Kidney tubule cell (primary cell): ENCODE measurements at places on chromosomes 6 and 20.

- no peak for DNase-seq
These were observed 172.6 kb upstream of the BMP5 start for GRCh38 chr6:56047931-56048540.

DNA sequence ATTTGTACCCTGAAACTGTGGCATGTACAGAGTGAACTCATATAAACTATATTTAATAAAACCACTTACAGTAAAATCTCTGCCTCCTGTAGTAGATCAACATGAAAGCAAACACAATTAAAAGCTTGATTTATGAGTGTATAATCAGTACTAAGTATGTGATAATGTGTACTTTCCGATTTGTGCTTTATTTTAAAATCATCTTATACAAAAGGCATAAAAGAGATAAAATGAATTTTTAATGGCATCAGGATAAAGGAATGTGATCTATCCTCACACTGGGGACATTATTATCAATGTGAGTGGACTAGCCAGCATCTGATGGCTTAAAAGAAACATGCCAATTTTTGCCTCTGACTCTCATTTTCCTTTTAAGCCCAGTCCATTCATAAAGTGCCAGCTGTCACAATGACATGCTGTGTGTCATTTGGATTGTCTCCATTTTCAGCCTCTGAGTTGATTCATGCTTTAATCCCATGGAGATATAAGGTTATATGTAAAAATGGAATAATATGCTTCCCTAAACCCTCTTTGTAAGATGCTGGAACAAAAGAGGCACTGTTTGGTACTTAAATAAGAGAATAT lies 831.6 kb upstream of the EYS start:
- no peak for DNase-seq

DNA sequence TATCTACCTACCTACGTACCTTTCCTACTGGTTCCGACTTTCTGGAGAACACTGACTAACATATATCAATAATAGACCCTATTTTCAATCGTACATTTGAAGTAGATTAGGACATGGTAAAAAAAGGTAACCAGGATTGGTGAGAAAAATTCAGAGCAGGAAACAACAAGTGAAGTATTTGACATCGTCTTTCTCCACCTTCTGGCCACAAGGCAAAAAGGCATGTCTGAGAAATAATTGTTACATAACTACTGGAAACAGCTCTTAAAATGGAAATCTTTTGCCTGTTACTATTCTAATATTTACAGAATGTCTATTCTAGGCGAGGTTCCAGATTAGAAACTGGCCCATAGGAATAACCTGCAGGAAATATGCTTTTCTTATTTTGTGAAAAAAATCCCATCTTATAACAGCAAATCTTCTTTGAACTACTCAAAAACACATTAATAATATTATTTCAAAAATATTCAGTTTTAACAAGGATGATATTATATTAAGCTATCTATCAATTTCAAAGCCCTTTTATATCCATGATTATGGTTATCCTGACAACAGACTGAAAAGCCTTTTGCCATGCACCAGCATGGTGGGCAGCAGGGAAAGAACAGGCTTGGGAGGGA lies 80.8 kb downstream of the RCAN2 start:
- peak; percentile 20 for DNase-seq

GRCh38 chr20:17688965-17689364 lies 6.9 kb upstream of the RRBP1 start:
- DNase-seq, result peak; percentile 33

GRCh38 chr20:41507851-41508250 lies 110.3 kb downstream of the CHD6 start:
- DNase-seq, result peak; percentile 10

- no peak for DNase-seq
These were observed 107.6 kb downstream of the TMEM242 start for GRCh38 chr6:157215717-157216116.

GRCh38 chr20:6381887-6382286 lies 259.1 kb upstream of the FERMT1 start:
- peak; percentile 29 for DNase-seq

- no peak for DNase-seq
These were observed 601.7 kb upstream of the ARID1B start for GRCh38 chr6:156175433-156175832.

DNA sequence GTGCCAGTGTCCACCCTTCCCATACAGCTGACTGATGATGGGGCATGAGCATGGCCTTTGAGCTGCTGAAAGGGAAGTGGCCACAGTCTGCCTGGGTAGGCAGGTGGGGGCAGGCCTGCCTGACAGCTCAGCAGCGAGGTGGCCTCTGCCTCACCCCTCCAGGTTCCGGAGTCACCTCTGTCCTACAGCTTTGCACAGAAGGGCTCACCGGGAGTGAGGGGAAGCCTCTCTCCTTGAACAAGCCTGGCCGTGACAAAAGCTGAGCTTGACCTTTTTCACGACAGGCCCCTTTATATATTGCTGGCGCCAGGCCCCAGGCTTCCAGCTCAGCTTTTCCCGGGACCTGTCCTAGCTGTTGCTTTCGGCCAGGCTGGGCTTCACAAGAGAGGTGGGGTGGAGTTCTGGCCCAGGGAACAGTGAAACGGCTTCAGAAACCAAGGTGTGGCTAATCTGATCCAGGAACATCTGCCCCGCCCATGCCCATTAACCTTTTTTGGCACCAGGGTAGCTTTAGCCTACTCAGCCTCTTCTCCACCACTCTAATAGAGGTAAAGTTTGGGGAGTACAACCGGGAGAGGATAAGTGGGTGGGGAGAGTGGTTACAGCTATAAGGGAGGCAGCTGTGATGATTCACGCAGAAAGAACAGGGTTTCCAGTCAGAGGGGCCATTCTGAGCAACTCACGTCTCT lies 42.9 kb downstream of the C6orf132 start:
- peak; percentile 73 for DNase-seq

GRCh38 chr6:133326584-133326983 lies 85.4 kb downstream of the EYA4 start:
- DNase-seq, result no peak

GRCh38 chr20:46311039-46311650 lies 2.8 kb upstream of the CDH22 start:
- DNase-seq, result no peak

- peak; percentile 71 for DNase-seq
These were observed 5.1 kb downstream of the RREB1 start for GRCh38 chr6:7112741-7113313.

- DNase-seq, result peak; percentile 92
These were observed 222.9 kb downstream of the UBE3D start for GRCh38 chr6:82842721-82843120.

GRCh38 chr20:62301111-62301668 lies 1.6 kb upstream of the ADRM1 start:
- DNase-seq, result no peak

DNA sequence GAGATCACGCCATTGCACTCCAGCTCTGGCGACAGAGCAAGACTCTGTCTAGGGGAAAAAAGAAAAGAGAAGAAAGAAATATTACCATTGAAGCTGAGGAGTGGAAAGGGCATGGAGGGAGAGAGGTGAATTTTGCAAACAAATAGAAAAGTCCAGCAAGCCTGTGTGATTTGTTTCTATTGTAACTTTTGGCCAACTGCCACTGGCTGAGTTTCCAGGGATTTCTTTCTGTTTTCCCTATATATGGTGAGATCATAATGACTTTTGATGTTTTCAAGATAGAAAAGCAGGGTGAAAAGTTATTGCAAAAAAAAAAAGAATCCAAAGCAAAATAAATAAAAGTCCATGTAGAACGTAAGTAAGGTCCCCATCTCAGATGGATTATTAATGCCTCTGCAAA lies 184.2 kb upstream of the RALGAPA2 start:
- no peak for DNase-seq

DNA sequence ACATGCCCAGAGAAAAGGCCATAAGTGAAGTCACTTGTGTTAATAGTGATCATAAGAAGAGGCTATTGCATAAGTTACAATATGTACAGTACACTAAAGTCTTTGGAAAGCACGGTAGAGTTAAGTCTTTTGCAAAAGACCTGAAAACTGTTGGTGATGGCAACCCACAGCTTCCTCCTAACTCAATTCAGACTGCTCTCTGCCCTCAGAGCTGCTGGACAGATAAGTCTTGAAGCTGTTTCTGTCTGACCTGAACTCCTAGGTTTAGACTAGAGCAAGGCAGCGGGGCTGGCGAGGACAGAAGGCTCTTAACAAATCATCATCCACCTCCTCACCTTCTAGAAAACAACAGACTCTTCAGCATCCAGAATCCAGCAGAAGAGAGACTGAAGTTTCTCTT lies 125.4 kb downstream of the CD24 start:
- no peak for DNase-seq

DNA sequence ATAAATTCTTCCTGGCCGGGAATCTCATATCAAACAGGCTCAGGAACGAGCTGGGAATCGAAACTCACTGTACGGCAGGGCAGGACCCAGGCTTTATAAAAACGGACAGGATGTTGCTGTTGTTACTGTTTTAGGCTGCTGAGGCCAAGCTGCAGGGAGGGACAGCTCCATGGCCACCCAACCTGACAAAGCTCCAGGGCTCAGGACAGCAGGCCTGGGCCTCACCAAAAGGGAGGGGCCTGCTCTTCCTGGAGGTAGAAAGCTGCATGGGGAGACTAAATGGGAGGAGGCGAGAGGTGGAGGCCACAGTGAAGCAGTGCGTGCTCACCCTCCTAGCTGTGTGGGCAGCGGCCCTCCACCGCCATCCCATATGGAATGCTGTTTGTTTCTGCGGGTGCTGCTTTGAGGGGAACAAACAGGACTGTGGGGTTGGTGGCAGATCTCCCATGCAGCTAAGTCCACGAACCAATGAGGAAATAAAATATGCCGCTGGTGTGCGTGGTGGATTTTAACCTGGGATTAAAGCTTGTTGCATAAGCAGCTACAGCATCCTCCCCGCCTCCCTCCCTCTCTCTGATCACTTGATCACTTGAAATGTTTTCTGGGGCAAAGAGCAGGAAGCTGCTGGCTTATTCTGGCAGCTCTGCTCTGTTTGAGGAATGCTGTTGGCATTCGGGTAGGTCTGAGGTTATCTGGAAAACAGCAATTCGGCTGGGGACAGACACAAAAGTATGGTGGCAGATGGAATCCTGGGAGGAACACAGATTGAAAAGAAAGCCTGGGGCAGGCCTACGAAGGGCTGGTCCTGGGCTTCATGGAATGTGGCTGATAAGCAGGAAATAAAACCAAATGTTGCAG lies 2.4 kb upstream of the ZMYND8 start:
- DNase-seq, result peak; percentile 94

DNA sequence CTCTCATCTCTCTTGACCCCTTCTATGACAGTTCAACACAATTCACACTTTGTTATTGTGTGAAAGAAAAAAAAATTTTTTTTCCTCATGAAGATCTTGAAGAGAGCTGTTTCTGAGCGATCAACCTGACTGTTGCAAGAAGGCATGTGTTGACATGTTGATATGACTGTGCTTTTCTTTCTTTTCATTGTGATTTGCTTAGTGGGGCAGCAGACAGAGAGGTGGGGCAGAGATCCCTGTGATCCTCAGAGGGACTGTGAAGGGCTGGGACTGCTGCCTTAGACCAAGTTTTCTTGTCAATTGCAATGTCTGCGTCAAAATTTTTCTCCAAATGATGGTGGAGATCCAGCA lies 70.8 kb upstream of the IYD start:
- no peak for DNase-seq

DNA sequence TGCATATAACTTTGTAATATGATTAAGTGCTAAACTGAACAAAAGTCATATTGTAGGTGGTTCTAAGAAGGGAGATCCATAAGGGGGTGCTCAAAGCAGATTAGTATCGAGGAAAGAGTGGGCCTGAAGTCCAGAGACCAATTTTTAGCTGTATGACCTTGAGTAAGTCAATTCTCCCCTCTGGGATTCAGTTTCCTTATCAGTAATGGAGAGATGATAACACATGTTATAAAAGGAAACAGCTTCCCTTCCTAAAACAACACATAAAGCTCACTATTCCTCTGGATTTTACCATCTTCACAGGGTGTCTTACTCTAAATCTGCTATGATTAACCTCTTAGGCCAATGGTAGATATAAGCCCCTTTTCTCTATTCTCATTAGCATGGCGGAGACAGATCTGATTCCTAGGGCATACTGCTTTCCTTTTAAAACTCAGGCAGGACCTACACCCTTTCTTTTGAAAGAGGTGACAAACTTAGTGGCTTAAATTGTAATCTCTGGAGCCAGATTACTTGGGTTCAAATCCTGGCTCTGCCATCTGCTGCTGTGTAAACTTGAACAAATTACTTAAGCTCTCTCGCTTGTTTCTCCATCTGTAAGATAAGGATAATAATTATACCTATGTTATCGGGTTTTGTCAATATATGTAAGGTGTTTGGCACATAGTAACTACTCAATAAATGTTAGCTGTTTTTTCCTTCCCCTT lies 39.5 kb downstream of the ACSS2 start:
- no peak for DNase-seq

DNA sequence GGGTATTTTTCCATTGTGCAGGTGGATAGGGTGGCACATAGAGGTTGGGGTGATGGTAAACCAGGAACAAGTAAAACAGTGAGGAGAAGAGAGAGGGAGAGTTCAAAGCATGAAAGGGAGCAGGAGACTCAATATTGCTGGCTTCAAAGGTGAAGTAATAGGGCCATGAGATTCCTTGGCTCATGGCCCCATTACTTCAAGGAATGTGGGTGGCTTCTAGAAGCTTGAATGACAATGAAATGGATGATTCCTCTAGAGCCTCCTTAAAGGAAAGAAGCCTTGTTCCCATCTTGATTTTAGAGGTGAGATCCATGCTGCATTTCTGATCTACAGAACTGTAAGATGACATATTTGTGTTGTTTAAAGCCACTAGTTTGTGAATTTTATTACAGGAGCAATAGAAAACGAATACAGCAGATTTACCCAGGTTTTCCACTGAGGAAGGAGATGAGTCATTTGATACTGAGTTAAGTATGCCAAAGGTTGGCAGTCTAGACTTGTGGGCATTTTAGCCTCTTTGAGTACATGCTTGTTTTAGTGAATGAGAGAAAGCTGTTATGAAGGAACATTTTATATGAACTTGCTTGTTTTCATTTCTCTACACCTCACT lies 110.4 kb downstream of the PLCB4 start:
- peak; percentile 72 for DNase-seq

DNA sequence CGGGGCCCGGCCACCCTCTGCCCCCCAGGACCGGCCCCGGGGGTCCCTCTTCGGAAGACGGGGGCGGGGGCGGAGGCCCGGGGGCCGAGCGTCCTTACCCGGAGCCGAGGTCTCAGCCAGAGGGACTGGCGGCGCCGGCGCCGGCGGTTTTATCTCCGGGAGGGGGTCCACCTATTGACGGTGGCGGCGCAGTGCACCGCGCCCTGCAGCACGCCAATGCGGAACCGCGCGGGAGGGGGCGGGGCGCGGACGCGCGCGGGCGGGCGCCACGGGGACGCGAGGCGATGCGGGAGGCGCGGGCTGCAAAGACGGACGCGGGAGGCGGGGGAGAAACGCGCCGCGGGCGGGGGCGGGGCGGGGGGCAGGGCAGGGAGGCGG lies at the start of gene EEF1A2:
EEF1A2 (minus strand) TSS at position 124 of the 378 bp plus-strand sequence. CDS start 1,320 bp downstream, outside the sequence.
- DNase-seq, result no peak

DNA sequence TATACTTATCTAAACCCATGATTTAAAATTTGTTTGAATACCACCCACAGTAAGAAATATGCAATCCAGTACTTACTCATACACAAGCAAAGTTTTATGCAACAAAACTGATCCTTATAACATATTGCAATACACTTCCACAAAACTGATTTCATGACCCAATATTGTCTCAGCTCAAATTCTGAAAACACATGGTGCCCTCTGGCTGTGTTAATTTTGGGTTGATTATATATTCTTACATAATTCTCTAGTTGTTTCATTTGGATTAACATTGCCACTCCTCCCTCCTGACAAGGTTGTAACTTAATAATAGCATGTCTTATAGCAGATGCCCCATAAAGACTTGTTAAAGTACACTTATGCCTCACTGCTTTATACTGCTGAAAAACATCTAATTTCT lies 73.0 kb upstream of the TULP1 start:
- no peak for DNase-seq
